ENCODE measurements at places on chromosomes 12 and 14.

- no peak for DNase-seq
Observed at GRCh38 chr14:101178184-101179072, 274.9 kb upstream of the RTL1 start.

DNA sequence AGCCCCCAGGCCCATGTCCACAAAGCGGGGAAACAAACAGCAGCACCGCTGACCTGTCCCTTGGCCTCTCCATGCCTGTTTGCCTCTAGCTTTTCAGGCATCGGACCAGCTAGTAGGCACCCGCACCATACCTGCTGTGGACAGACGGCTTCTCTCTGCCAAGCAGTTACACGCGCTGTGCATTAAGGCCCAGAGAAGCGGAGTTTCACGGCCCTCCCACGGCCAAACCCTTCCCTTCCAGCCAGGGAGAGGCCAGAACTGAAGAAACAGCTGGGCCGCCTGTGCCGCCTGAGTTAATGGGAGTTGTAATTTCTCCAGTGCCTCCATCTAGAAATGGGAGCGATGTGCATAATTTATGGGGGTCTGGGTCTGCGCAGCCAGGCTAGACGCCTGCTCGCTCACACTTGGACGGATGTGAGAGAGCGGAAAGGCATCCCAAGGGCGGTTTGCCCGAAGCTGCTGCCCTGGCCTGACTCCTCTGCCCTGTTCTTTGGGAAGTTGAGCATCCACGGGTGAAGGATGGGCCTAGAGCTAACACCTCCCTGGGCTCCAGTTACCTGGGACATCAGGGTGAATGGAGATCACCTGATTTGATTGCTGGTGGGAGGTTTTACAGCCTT, 89.7 kb upstream of the BCL11B start:
- no peak for DNase-seq

DNA sequence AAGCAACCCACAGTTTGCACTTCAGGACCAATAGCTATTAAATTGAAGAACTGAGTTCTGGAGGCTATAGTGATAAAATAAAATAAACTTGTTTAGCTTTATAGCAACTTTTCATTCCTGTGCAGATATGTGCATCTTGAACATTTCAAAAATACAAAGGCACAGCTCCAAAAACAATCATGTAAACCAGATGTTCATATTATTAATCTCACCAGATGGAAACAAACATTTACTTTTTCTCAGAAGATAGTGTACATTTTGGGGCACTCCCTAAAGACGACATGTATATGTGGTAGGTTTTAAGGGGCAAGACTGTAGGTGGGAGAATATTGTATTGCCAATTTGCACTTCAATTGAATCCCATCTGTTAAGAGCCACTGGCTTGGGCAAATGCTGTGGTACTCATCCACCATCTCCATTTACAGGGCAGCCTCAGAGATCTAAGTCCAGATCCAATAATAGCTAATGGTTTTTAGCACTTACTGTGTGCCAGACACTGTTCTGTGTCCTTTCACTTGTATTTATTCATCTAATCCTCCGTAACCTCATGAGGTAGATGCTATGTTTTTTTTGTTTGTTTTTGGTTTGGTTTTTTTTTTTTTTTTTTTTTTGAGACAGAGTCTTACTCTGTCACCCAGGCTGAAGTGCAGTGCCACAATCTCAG, 49.1 kb downstream of the PTGER2 start:
- DNase-seq = no peak

DNA sequence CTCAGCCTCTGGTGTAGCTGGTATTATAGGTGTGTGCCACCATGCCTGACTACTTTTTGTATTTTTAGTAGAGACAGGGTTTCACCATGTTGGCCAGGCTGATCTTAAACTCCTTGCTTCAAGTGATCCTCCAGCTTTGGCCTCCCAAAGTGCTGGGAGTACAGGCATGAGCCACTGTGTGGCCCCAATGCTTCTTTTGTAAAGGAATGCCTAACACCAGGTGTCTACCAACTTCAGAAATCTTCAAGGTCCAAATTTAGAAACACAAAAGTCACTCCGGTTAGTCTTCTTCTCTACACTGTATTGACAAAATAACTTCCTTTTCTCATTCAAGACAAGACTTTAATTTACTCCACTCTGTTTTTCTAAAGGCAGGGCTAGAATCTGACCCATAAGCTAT, 188.7 kb downstream of the PRKD1 start:
- DNase-seq = no peak

- DNase-seq = no peak
Observed at GRCh38 chr12:29782871-29783772, 620 bp downstream of the TMTC1 start.

DNA sequence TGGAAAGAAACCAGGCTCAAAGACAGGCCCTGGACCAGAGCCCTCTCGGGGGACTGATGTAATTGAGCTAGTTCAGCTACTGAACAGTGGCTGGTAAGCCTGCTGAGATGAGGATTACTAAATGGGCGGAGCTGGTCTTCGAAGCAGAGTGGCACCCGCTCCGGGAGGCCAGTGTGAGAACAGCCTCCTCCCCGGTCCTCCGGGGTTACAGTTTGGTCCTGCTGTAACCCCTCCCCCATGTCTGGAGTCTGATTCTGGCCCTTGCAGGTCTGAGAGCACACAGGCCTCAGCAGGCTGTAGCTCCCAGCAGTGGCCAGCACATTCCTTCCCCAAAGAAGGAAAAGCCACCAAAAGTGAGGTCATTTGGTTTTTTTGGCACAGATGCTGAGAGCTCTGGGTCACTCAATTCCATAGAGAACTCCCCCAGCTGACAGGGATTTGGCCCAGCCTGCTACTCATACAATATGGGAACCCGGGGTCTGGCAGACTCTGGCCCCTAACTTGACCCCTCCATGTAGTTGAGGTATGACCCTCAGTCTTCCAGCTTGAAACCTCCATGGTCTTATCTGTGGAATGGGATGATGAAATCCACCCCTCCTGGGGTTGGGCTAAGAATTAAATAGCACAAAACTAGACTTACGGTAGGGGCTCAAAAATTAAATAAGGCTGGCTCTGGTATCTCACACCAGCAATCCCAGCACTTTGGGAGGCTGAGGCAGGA, 39.0 kb downstream of the ACTN1 start:
- DNase-seq = no peak

DNA sequence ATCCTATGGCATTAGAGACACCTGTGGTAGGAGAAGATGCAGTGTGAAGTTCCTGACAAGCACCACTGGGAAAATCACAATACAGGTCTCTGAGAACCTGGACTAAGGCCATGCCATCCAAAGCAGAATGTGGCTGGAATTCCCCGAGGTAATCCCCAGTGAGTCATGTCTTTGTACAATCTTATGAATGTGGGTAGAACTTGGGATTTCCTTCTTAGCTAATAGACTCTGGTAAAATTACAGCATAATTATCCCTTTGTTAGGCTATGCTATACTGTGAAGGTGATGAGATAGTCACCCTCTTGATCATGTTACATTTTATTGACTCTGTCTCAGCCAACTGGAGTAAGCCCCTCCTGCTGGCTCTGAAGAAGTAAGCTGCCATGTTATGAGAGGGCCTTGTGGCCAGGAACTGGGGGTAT, 224.3 kb upstream of the DCN start:
- no peak for DNase-seq

DNA sequence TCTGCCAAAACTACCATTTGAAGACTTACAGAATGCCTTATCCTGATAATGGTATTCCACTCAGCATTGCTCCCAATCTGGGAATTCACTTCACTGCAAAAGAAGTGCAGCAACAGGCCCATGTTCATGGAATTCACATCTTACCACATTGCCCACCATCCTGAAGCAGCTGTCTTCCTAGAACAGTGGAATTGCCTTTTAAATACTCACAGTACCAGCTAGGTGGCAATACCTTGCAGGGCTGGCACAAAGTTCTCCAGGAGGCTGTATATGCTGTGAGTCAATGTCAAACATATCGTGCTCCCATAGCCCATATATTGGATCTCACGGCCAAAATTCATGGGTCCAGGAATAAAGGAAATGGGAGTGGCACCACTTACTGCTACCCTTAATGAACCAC, 83.8 kb upstream of the PLEKHG7 start:
- no peak for DNase-seq

DNA sequence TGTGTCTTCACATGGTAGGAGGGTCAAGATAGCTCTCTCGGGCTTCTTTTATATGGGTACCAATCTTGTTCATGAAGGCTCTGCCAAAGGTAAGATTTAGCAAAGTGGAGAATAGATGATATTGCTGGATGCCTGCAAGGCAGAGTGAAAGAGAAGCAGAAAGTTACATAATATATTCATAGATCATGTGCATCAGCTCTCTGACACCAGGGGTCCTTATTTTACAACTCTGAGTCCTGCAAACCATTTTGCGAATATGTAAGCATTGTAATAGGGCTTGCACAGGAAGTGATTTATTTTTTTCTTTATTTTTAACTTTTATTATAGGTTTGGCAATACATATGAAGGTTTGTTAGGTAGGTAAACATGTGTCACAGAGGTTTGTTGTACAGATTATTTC, 31.8 kb downstream of the CRADD start:
- no peak for DNase-seq
